ENCODE measurements at places on chromosomes 4 and X.

GRCh38 chr4:140090215-140090731 is 63.7 kb downstream of the MAML3 start:
- no peak for DNase-seq

GRCh38 chr4:100248476-100248875 is 58.2 kb upstream of the DDIT4L start:
- no peak for DNase-seq

- DNase-seq = no peak
These were observed 35.2 kb downstream of the EGF start for GRCh38 chr4:109947918-109948317.

DNA sequence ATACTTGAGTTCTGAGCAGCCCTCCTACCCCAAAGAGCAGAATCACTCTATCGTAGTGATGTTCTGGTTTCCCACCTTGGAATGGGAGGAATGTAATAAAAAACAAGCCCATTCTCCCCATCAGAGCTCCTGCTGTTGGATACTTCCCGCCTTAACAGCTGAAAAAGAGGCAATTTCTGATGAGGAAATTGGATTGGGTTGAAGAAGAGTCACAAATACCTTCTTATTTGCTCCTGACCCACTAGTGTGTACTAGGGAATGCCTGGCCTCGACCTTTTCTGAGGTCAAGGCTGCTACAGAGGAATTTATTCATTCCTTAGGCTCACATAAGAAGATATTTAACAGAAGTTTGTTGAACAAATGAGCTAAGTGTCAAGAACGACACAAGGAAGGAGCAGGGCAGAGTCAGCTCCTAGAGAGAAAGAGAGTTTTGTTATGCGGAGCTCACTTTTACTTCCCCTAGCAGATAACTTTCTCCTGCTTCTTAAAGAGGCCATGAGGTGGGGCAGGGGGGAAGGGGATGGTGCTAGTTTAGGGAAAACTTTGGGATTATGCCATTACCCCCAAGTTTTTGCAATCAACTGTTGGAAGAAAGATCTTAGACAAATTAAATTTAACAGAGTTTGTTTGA is 273.8 kb upstream of the CLNK start:
- DNase-seq = no peak

DNA sequence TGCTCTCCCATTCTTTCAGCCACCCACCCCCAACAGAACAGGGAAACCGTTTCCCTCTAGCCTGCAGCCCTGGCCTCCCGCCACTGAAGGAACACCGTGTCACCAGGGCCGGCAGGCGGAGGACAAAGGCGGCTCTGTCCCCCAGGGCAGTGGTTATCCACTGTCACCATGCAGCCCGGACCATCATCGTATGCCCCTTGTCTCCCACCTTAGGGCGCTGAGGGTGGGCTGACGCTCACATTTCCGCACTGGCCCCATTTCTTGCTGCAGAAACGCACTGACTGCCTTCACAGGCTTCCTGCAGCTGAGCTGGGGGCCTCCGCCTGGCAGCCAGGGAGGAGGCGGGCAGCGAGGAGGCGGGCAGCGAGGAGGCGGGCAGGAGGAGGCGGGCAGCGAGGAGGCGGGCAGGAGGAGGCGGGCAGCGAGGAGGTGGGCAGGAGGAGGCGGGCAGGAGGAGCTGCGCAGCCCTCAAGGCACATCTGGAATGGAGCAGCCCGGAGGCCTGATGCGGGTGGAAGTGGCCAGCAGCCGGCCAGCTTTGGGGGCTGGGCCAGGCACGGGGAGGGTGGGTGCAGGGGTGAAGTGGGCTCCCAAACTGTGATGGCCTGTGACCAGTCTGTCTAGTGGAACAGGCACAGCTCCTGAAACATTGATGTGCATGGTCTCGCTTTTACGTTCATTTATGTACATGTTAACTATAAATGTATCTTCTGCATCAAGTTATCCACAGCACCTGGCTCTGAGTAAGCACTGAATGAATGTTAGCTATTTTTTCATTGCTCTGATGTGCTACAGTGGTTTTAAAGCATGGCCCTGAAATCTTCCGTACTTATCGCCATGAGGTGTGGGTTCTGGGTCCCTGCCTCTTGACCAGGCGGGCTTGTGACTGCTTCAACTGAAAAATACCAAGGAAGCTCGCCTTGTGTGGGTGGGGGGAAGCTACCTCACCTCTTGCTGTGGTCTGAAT is 20.6 kb upstream of the KIAA0232 start:
- no peak for DNase-seq

DNA sequence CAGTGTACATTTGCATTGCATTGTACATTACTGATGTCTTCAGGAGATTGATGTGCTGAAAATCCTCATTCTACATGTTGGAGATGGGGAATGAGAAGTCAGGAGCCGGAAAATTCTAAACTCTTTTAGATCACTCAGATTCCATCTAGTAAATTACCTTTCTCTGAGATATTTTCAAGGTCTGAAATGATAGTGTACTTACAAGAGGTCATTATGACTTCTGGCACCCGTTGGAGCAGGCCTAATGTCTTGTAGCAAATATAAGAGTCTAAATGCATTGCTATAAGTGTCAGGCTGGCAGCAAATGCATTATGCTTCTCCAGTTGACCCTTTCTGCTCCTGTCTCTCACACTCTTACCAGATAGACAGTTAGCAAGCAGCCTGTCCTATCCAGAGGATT is 692.8 kb downstream of the GRID2 start:
- DNase-seq = no peak
